Chondrocyte (in vitro differentiated cells): ENCODE measurements at places on chromosomes 4 and X. TPM values are rescaled to one million over a fixed set of nuclear protein-coding genes. Genes with fewer than 3 reads are reported as not detected.

SYN1 gene
- total RNA-seq = 2.6 to 5.9 TPM (median 3.7 TPM) in 3 replicates

BLOC1S4 gene
- total RNA-seq = 15.5 to 16.7 TPM (median 16.2 TPM) in 3 replicates

SLC4A4 gene
- total RNA-seq = 12.8 to 21.9 TPM (median 14.8 TPM) in 3 replicates

ZBTB49 gene
- total RNA-seq = 4.3 to 6.4 TPM (median 5.2 TPM) in 3 replicates

SYP gene
- 0.87 to 1.5 TPM (median 1.4 TPM) in 3 replicates for total RNA-seq

ARFIP1 gene
- 25.9 to 30.9 TPM (median 26.8 TPM) in 3 replicates for total RNA-seq

SPANXA2 gene
- total RNA-seq = not detected in 3 replicates

- no peaks in the 10 kb centered on the region for H3K36me3 ChIP-seq
- H3K27ac ChIP-seq = no peak overlapping the region
- no peaks in the 10 kb centered on the region for H3K27me3 ChIP-seq
- no peaks in the 10 kb centered on the region for H3K4me1 ChIP-seq
- H3K4me3 ChIP-seq = no peak overlapping the region
- DNase-seq = no peak
These were observed 44.0 kb downstream of the OSTC start for GRCh38 chr4:108694423-108694822.

GRCh38 chr4:128787509-128788311 is 21.8 kb upstream of the JADE1 start:
- H3K4me1 ChIP-seq = peaks cover 8% of the 10 kb centered on the region
- no peak overlapping the region for H3K27ac ChIP-seq
- no peaks in the 10 kb centered on the region for H3K27me3 ChIP-seq
- no peaks in the 10 kb centered on the region for H3K36me3 ChIP-seq
- H3K4me3 ChIP-seq = no peak overlapping the region
- DNase-seq = no peak

- no peak for DNase-seq
- no peak overlapping the region for H3K4me3 ChIP-seq
- H3K27me3 ChIP-seq = no peaks in the 10 kb centered on the region
- H3K27ac ChIP-seq = no peak overlapping the region
These were observed 27.0 kb upstream of the ZNF280C start for GRCh38 chrX:130295519-130296296.

DNA sequence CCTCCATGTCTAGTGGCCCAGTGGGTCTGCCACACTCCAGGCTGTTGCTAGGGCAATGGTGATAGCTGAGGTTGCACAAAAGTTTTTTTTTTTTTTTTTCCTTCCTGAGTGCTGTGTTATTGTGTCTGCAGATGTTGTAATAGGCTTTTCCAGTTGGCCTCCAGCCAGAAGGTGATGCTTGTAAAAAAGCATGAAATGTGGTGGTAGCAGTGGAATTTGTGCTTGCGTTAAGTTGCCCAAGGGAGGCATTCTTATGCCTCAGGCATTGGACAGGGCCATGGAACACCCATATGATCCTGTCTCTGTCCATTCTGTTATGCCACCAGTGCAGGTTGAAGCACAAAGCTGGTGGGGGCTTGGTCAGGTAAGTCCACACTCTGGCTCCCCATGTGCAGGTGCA is 660.5 kb upstream of the SPANXN1 start:
- no peak overlapping the region for H3K27ac ChIP-seq
- H3K4me1 ChIP-seq = no peaks in the 10 kb centered on the region
- H3K4me3 ChIP-seq = no peak overlapping the region
- H3K36me3 ChIP-seq = no peaks in the 10 kb centered on the region
- DNase-seq = peak; percentile 38
- H3K27me3 ChIP-seq = no peaks in the 10 kb centered on the region

- H3K4me3 ChIP-seq = no peak overlapping the region
- H3K4me1 ChIP-seq = peaks cover 8% of the 10 kb centered on the region
These were observed 378.0 kb downstream of the AFF2 start for GRCh38 chrX:148878371-148878770.

GRCh38 chr4:16136311-16136710 is 52.5 kb upstream of the PROM1 start:
- H3K4me3 ChIP-seq = no peak overlapping the region
- DNase-seq = no peak
- H3K27ac ChIP-seq = no peak overlapping the region
- no peaks in the 10 kb centered on the region for H3K36me3 ChIP-seq
- peaks cover 2% of the 10 kb centered on the region for H3K27me3 ChIP-seq

- no peaks in the 10 kb centered on the region for H3K27me3 ChIP-seq
- DNase-seq = no peak
- H3K4me1 ChIP-seq = peaks cover 40% of the 10 kb centered on the region
- H3K4me3 ChIP-seq = no peak overlapping the region
- no peaks in the 10 kb centered on the region for H3K36me3 ChIP-seq
These were observed 293.5 kb downstream of the ZNF674 start for GRCh38 chrX:46251755-46252154.

DNA sequence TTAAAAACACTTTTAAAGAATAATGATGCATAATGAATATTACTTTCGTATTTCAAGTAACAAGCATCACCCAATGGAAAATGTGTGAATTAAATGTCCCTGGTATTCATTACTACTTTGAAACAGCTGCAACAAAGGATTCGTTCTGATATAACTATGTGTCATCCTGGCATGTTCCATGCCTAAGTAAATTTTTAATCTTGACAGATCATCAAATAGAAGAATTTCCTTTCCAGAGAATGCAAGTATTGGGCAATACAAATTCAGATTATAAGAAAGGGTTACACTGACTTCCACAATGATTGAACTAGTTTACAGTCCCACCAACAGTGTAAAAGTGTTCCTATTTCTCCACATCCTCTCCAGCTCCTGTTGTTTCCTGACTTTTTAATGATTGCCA is 105.3 kb downstream of the SPCS3 start:
- no peak for DNase-seq
- H3K4me3 ChIP-seq = no peak overlapping the region
- H3K27ac ChIP-seq = no peak overlapping the region
- peaks cover 3% of the 10 kb centered on the region for H3K4me1 ChIP-seq

DNA sequence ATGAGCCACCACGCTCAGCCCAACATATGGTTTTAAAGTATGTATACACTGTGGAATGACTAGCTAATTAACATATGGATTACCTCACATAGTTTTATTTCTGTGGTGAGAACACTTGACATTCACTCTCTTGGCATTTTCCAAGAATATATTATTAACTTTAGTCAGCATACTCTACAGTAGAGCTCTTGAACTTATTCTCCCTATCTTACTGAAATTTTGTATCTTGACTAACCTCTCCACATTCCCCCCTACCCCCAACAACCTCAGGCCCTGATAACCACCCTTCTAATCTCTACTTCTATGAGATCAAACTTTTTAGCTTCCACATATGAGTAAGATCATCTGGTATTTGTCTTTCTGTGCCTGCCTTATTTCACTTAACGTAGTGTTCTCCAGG is 38.6 kb upstream of the AGA start:
- H3K27me3 ChIP-seq = no peaks in the 10 kb centered on the region
- no peaks in the 10 kb centered on the region for H3K36me3 ChIP-seq
- no peak for DNase-seq
- no peaks in the 10 kb centered on the region for H3K4me1 ChIP-seq
- no peak overlapping the region for H3K4me3 ChIP-seq
